RWPE1 (cell line): ENCODE measurements at places on chromosomes 16 and 17.

DNA sequence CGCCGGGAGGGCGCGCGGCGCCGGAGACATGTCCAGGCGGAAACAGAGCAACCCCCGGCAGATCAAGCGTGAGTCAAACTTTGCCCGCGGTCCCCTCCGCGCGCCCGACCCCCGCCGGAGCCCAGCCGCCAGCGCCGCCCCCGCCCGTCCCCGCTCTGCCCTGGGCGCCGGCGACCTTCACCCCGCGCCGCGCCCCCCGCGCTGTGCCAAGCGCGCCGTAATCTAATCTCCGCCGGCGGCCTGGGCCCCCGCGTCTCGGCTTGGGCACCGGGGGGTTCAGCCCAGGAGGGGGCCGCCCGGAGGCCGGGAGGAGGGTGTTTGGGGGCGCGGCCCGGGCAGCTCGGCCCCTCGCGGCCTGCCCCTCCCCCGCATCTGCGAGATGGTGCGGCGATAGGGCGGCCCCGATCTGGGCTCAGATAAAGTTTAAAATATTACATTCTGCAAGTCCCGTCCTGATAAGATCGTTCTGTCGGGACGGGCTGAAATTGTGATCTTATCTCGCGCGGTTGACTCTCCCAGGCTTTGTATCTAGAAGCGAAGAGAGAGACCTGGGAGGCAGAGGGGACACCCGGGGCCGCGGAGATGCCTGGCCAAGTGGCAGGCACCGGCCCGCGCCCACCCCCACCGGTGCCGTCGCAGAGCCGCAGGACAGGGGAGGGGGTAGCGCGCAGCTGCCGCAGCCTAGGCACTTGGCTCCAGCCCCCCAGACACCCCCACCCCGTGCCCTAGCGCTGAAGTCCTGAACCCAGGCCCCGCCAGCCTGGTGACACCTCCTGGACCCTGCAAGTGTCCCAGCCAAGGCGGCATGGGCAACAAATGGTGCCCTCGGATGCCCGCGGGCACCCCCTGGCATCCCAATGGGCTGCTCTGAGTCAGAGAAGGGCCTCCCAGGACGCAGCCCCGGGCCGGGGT, 787 bp downstream of the ZFPM1 start:
- DNase-seq: peak; percentile 30

- DNase-seq: no peak
Measured at GRCh38 chr17:35162755-35163154, 15.1 kb downstream of the UNC45B start.

- no peak for DNase-seq
Measured at GRCh38 chr16:67190448-67191399, 788 bp upstream of the EXOC3L1 start.

- DNase-seq: peak; percentile 21
Measured at GRCh38 chr17:20008242-20009051, 712 bp upstream of the SPECC1 start.

DNA sequence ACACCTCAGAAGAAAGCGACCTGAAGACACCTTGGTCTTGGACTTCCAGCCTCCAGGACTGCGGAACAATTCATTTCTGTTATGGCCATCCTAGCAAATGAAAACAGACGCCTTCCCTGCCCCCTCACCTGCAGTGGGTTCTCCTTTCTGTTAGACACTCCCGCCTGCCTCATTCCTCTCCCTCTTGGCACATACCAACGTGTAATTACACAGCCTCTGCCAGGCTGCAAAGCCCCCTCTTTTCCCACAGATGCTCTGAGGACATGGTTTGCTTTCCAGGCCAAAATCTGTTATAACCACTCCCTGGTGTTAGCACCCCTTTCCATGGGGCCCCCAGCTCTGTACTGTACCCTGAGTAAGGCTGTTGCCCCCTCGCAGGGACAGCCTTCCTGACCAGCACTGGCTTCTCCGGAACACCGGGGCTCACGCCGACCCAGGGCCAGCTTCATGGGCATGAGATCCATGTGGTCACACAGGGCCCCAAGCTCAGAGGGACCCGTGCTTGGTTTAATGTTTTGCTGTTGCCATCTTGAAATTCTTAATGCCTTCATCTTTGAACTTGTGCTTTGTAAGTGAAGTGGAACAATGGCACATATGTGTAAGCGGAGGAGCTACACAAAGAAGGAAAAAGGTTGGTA, 64.1 kb downstream of the SDK2 start:
- no peak for DNase-seq

DNA sequence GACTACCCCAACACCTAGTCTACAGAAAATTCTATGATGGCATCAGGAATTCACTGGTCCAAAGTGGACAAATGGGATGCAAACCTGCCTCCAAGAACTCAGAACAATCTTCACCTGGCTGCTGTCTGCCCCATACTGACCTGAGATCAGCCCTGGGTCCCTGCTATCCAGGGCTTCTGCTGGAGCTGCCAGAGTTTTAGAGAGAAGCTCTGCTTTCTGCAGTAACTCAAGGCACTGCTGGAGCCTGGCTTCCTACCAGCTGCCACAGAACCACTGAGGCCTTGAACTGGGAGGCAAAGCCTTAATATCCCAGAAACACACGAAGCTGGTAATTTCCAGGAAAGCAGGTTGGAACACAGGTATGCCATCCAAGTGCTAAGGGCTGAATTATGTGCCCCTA, 7.5 kb downstream of the TMEM170A start:
- no peak for DNase-seq

DNA sequence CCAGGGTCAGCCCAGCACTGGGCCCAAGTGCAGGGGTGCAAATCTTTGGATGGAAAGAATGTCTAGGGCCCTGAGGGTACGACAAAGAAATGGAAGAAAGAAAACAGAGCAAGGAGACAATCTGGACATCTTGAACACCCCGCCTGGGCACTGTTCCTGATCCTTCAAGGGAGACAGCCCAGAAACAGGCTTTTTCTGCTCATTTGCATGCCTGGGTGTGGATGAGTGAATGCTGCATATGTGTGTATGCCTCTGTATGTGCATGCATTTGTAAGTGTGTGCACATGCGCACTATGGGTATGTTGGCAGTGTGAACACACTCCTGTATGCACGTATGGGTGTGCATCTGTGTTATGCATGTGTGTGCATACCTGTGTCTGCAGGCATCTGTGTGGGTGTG, 79.2 kb downstream of the ZNF423 start:
- no peak for DNase-seq

DNA sequence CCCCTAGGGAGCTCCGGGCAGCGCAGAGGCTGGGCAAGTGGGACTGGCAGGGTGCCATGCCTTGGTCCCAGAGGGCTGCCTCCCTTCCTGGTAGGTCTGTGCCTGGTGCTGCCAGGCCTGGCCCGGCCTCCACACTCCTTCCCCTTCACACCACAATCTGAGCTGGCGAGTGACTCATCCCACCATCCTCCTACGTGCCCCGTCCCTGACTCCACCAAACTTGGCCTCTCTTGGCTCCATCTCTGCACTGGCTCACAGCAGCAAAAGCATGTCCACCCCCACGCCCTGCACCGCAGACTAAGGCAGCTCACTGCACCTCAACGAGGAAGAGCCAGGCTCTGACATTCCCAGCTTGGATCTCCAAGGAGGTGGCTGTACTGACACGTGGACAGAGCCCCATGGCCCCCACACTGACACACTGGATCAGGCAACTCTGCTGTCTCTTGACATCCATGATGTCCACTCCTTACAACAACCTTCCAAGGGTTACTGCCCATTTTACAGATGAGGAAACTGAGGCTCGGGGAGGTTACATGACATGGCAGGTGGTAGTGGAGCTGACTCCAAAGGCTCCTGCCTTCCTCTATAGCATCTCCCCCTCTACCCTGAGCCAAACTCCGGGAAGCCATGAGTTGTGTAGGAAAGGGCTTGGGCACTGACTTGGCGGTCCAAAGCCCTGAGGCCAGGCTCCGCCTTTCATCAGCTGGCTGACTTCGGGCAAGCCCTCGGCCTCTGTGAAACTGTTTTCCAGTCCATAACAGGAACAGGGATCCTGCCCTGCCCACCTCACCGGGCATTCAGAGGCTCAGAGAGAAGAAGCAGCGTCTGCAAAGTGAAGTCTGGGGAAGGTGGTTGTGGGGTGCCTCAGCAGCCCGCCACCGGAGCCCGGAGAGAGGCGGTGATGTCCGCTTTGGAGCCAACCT, 20.1 kb upstream of the KRT19 start:
- peak; percentile 95 for DNase-seq

DNA sequence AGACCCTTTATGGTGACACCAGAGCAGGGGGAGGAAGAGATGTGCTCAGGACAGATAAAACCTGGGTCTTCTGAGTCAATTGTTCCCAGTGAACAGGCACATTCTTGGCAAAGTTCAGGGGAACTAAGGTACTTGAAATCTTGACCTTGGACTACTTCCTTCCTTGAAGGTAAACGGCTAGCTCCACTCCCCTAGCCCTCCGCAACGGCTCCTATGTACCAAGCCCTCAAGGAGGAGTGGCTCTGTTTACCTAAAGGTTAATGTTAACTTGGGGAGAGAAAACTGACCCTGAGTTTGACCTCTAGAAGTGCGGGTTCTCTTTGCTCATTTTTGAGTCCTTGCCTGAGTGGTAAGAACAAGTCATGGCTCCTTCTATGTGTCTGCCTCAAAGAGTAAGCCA, 7.8 kb downstream of the TTLL6 start:
- DNase-seq: no peak

GRCh38 chr16:66617728-66618127, 13.2 kb downstream of the CMTM3 start:
- DNase-seq: no peak

DNA sequence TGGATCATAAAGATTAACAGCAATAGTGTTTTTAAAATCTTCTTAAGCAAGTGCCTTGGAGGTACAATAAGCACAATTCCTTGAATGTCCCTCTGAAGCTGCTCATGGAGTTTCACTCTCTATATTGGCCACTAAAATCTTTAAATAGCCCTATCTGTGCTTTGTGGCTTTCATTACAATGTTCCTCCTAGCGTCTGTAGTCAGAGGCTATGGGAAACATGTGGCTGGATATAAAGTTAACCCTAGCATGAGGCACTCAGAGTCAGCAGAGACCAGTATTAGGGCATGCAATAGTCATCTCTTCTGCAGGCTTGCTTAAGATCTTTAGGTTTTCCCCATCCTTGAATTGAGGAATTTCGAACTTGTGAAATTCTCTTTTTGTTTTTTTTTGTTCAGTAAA, 668.2 kb downstream of the CDH11 start:
- no peak for DNase-seq

DNA sequence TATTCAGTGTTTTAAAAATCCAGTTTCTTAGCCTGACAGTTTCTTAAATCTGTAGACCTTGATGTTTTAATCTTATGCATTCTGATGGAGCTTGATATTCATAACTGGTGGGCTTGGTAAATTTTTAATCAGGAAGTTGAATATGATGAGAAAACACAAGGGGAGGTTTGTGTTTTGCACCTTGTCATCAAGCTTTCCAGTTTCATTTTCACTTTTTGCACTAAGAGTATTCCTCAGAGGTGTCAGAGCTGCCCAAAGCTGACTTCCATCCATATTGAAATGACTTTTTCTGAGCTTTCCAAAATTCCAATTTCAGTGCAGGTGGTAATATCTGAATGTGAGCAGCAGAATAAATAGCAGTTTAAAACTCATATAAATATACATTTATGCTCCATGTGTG, 555.0 kb upstream of the RBFOX1 start:
- DNase-seq: no peak

- DNase-seq: no peak
Measured at GRCh38 chr16:21962475-21962874, 9.3 kb downstream of the UQCRC2 start.

DNA sequence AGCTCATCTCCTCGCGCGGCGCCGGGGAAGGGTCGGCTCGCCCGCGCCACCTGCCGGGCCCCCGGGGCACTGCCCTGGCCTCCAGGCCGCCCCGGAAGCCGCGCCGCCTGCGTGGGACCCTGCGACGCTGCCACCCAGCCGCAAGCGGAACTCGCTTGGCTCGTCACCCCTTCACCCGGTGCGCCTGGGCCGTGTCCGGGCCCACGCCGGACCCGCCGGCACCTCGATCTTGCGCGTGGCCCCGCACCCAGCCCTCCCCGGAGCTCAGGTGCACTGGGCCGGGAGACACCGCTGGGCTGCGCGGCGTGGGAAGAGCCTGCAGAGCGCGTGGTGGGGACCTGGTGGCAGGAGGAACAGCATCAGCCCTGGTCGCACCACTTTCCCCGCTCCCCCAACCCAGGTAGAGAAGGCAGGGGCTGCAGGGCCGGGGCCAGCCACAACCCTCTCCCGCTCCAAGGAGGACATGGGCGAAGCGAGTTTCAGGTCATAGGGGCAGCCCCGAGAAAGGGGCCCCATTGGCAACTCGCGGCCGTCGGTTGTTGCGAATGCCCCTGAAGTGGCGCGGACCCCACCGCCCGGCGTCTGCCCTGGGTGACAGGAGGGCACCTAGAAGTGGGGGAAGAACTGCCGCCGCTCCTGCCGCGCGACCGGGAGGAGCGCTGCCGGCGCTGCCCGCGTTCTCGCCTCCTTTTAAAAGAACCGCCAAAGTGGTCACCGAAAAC, 363 bp upstream of the MIF4GD start:
- peak; percentile 89 for DNase-seq

DNA sequence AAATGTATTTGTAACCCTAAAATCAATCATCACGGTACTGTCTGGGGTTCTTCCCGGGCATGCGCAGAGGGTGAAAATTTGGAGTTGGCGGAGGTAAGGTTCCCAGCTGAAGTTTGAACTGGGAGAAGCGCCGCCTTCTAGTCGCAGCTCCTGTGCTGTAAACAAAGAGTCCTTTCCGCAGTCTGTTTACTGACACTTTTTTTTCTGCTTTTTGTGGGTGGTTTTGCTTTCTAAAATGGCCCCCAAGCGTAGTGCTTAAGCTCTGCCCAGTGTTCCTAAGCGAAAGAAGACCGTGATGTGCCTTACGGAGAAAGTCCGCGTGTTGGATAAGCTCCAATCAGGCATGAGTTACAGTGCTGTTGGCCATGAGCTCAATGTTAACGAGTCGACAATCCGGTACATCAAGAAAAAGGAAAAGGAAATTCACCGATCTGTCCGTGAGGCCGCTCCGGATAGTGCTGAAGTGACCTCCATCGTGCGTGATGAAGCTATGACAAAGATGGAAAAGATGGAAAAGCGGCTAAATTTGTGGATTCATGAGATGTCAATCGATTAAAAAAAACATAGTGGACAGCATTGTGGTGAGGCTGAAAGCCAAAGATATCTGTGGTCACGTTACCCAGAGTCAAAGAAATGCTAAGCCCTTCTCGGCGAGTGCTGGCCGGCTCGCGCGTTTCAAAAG, 570 bp upstream of the CFDP1 start:
- peak; percentile 68 for DNase-seq

GRCh38 chr17:9169116-9169515, 147.8 kb downstream of the NTN1 start:
- DNase-seq: no peak

GRCh38 chr16:68948230-68948910, 105.0 kb downstream of the TANGO6 start:
- no peak for DNase-seq

- DNase-seq: no peak
Measured at GRCh38 chr16:70694868-70695218, 9.0 kb upstream of the MTSS2 start.

DNA sequence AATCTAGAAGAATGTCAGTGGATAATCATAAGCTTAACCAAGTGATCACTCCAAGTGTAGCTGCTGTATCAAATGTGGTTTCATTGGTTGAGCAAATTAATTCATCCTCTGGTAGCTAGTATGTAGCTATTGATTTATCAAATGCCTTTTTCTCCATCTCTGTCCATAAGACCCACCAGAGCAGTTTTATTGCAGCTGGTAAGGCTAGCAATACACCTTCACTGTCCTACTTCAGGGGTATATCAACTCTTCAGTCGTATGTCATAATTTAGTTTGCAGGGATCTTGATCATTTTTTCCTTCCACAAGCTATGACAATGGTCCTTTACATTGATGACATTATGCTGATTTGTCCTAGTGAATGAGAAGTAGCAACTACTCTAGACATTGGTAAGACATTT, 158.8 kb downstream of the PRKCB start:
- DNase-seq: no peak

GRCh38 chr16:72066747-72067146, 3.7 kb downstream of the HPR start:
- peak; percentile 36 for DNase-seq

- no peak for DNase-seq
Measured at GRCh38 chr16:48420437-48420836, 35.2 kb upstream of the SIAH1 start.
